ENCODE measurements at places on chromosomes 7 and 10.

GRCh38 chr7:109898-110556 lies 82.3 kb upstream of the FAM20C start:
- no peak for DNase-seq

GRCh38 chr7:18117482-18117881 lies 89.8 kb upstream of the PRPS1L1 start:
- no peak for DNase-seq

GRCh38 chr7:65731562-65732035 lies 141.3 kb upstream of the VKORC1L1 start:
- DNase-seq, result no peak

DNA sequence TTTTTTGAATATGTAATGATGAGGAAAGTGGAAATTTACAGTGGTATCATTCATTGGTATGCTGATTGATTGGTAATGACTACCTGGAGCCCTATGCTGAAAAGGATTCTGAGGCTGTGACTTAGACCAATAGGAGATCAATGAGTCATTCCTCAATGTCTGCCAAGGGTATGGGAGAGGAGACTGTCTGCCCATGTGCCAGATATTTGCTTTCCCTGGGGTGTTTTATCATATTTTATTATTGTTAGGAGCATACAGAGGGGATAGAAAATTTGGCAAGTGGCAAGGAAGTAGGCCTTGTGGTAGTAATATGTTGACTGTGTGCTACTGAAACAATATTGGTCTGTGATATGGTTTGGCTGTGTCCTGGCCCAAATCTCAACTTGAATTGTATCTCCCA lies 54.8 kb downstream of the ASAH2B start:
- no peak for DNase-seq

DNA sequence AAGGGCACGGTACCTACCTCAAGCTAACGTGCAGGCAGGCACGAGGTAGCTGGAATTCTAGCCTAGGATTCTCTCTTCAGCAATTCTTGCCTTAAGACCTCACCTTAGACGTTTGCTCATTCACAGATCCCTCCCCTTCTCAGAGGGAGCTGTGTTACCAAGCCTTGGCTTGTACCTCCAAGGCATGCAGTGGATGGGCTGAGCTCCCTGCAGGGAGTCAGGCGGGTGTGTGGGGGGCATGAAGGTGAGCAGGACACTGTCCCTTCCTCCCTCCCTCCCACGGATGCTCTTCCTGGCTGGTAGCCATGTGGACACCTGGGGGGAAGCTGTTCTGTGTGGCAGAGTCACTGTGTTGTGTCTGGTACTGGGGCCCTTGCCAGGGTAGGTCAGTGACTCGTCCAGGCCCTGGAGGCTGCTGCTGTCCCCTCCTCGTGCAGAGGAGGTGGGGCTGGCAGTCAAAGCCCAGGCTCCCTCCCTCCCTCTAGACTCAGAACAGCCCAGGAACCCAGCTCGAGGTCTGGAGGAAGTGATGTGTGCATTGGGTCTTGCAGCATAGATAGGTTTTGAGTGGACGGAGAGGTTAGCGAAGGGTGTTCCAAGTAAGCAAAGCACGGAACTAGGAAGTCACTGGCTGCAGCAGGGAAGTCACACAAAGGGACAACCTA lies 222.2 kb upstream of the SH2B2 start:
- DNase-seq, result no peak

All from nucleus accumbens (tissue), 56 donors.